ENCODE measurements at places on chromosomes 11 and 22.
A peak's percentile ranks its signal among the peaks of the same experiment; 100 is the strongest.

GRCh38 chr22:26981111-26981510 is 323.7 kb downstream of the MIAT start:
- DNase-seq, result no peak

- DNase-seq, result no peak
These were observed 111.8 kb upstream of the LMO1 start for GRCh38 chr11:8375460-8375859.

DNA sequence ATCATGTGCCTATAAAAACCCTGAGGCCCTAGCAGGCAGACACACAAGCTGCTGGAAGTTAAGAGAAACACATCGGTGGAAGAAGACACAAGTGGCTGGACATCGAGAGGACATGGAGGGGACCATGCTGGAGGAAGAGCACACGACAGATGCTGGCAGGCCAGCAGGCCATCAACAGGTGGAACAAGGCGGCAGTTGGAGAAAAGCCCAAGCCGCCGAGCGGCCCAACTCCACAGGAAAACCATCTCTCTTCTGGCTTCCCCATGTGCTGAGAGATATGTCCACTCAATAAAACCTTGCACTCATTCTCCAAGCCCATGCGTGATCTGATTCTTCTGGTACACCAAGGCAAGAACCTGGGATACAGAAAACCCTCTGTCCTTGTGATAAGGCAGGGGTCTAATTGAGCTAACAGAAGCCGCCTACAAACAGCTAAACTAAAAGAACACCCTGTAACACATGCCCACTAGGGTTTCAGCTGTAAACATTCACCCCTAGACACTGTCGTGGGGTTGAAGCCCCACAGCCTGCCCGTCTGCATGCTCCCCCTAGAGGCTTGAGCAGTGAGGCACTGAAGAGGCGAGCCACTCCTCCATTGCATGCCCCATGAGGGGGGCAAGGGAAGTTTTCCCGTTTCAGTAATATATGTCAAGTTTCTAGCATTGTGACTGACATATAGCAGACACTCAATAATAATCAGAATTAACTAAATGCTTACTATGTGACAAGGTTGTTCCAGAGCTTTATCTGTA is 39.0 kb upstream of the MMP20 start:
- DNase-seq, result no peak

GRCh38 chr11:16295592-16295991 is 60.8 kb downstream of the SOX6 start:
- no peak for DNase-seq

DNA sequence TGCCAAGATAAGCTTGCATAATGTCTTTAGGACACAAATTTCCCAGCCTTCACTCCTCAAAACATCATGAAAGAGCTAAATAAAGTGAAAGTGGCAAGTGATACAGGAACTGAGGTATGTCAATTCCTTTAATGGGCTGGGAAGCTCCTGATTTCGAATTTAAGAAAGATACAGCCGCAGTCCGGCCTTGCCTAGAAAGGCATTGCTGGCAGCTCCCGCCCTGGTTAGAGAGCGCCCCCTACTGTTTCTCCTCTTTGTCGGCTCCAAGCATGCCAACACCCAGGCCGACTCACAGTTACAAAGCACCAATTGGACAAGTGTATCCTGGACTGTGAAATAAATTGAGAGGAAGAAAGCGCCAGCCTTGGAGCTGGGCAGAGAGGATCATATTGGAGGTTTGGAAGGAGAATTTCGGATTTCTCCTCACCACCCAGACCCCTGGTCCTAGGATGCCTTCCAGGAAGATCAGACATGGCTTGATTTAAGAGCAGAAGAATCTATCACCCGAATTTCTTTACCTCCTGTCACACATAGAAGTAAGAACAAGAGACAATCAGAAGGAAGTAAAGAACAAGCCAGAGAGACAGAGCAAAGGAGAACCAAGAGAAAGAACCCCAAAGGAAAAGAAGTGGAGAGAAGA is 84.0 kb downstream of the FAM76B start:
- peak; percentile 60 for DNase-seq
